ENCODE measurements at places on chromosomes 16 and 17. TPM values are rescaled to one million over a fixed set of nuclear protein-coding genes. Genes with fewer than 3 reads are reported as not detected.

The KRT222 gene
- not detected for total RNA-seq

The CA10 gene
- total RNA-seq: not detected

DNA sequence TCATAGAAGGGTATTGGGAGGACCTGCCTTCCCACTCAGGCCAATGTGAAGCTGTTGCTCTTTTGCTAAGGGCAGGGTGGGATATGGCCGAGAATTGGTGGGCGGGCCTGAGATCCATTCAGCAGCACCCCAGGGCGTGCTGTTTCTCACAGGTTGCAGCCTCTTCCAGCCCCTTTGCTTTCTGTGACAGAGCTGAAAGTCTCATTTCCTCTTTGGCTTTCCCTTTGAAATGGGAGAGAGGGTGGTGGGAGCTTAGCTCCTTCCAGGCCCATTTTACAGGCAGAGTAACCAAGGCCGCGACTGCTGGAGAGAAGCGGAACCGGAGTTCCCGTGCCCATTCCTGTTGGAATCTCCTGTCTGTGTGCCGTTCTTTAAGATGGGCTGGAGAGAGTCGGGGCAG, 183.0 kb downstream of the RAB11FIP4 start:
- H3K4me1 ChIP-seq: peaks cover 7% of the 10 kb centered on the region
- H3K27me3 ChIP-seq: peaks cover 13% of the 10 kb centered on the region

DNA sequence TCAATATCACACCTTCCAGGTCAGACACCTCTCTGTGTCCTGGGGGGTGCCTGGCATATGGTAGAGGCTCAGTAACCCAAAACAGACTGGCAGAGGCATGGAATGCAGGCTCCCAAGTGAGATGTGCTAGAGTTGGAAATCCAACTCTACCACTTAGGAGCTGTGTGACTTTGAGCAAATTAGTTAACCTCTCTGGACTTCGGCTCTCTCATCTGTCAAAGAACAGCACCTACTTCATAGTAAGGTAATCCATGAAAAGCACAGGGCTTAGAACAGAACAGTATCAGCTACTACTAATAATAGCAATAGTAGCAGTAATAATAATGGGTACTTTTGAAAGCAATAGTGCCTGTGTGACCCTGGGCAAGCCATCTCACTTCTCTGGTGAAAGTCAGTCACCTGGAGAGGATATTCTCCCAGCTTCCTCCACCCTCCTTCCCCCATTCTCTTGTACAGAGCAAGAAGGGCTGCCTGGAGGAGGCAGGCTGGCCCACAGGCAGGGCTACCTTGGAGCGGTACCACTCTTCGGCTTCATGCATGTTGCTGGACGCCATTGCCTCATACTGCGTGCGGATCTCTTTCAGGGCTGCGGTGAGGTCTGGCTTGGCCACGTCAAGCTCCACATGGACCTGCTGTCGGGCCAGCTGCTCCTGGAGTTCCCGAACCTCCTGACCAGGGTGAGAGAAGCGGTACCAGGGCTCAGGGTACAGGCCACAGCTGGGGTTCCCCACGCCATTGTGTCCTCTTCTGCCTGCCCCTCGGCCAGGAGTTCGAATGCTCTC, 2.3 kb downstream of the GFAP start:
- no peaks in the 10 kb centered on the region for H3K27me3 ChIP-seq
- H3K36me3 ChIP-seq: no peaks in the 10 kb centered on the region

- peak within 1 kb of the TSS; percentile 69 for H3K27ac ChIP-seq
- H3K4me3 ChIP-seq: peak within 1 kb of the TSS; percentile 72
- DNase-seq: peak; percentile 87
- no peaks in the 10 kb centered on the region for H3K36me3 ChIP-seq
Observed at GRCh38 chr17:4997302-4998026, at the start of the genes INCA1 and KIF1C. TSS of gene INCA1 (minus strand) at chr17:4997522. CDS start at chr17:4994437, 3,085 bp downstream. TSS of gene KIF1C (plus strand) at chr17:4997950. CDS start at chr17:5000247, 2,297 bp downstream.

DNA sequence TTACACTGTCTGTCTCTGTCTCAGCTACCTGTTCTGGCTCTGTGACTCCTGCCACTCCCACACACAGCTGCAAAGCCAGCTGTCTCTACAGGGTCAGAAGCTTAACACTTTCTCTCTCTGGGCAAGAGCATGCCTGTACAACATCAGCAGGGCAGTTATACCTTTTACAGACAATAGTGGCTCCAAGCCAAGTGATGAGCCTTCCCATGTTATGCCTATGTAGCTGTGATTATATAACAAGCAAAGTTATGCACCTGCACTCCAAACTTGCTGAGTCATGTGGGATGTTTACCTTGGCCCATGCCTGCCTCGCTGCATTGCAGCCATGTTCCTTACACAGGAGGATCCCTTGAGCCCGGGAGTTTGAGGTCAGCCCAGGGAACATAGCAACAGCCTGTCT, 31.8 kb upstream of the APPBP2 start:
- no peak for DNase-seq
- H3K36me3 ChIP-seq: no peaks in the 10 kb centered on the region
- H3K27me3 ChIP-seq: no peaks in the 10 kb centered on the region
- peaks cover 6% of the 10 kb centered on the region for H3K4me1 ChIP-seq
- no peak overlapping the region for H3K27ac ChIP-seq

GRCh38 chr17:7515911-7516610, 31.9 kb downstream of the POLR2A start:
- DNase-seq: no peak
- no peaks in the 10 kb centered on the region for H3K27me3 ChIP-seq
- peaks cover 10% of the 10 kb centered on the region for H3K36me3 ChIP-seq
- no peaks in the 10 kb centered on the region for H3K4me1 ChIP-seq

DNA sequence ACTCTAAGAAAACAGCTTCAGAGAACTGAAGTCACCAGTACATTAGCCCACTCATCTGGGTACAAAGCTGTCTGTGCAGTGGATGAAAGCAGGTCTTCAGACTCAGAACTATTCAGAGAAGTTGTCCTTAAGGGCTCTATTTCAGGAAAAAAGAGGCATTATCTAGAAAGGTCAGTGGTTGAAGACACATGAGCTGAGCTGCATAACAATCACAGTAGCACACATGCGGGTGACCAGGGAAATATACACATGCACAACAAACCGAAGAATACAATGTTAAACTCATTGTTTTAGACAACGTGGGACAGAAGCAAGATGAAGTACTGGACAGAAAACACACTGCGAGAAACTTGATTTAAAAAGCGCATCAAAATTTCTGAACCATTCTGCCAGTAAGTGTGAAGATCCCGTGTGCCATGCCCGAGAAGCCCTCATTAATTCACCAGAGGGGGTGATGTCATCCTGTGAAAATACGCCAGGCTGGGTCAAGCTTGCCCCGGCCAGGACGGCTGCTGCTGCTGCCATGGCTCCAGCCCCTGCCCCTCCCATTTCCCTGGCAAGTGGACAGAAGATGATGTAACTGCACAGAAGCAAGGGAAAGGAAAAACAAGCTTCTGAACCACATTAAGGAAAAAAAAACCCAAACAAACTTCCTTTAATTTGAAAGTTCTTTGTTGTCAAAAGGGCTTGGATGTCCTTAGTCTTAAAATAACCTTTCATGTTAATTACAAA, 10.1 kb downstream of the DYNC1LI2 start:
- no peaks in the 10 kb centered on the region for H3K27me3 ChIP-seq
- no peak overlapping the region for H3K4me3 ChIP-seq
- peak; percentile 86 for DNase-seq

- no peaks in the 10 kb centered on the region for H3K36me3 ChIP-seq
- no peaks in the 10 kb centered on the region for H3K27me3 ChIP-seq
- H3K4me3 ChIP-seq: no peak overlapping the region
- H3K27ac ChIP-seq: no peak overlapping the region
- no peaks in the 10 kb centered on the region for H3K4me1 ChIP-seq
Observed at GRCh38 chr16:11949527-11949926, 7.7 kb upstream of the NPIPB2 start.

GRCh38 chr17:15309793-15310192, 31.6 kb downstream of the TEKT3 start:
- H3K36me3 ChIP-seq: no peaks in the 10 kb centered on the region
- H3K4me1 ChIP-seq: 0 out of 2 replicates have a peak, but pooled peaks cover 2% of the 10 kb centered on the region
- no peak overlapping the region for H3K4me3 ChIP-seq
- DNase-seq: no peak

DNA sequence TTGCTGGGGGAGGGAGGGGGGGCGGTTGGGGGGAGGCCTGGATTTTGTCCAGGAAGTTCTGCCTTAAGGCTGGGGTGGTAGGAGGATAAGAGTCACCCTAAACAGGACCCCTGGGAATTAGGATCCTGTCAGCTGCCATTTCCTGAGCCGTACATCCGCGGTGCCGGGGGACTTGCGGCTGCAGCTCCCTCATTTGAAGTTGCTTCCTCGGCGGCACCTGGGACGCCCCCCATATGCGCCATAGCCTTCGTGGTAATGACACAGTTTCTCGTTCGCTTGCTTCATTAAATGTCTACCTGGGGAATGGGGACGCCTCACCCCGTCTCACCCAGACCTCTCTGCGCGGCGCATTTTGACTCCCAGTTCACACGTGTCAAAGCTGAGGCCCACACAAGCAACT, 55.1 kb upstream of the PABPN1L start:
- H3K4me3 ChIP-seq: peak overlapping the region; percentile 25
- H3K36me3 ChIP-seq: no peaks in the 10 kb centered on the region
- H3K27ac ChIP-seq: peak overlapping the region; percentile 50
- H3K4me1 ChIP-seq: peaks cover 46% of the 10 kb centered on the region
- DNase-seq: peak; percentile 69

DNA sequence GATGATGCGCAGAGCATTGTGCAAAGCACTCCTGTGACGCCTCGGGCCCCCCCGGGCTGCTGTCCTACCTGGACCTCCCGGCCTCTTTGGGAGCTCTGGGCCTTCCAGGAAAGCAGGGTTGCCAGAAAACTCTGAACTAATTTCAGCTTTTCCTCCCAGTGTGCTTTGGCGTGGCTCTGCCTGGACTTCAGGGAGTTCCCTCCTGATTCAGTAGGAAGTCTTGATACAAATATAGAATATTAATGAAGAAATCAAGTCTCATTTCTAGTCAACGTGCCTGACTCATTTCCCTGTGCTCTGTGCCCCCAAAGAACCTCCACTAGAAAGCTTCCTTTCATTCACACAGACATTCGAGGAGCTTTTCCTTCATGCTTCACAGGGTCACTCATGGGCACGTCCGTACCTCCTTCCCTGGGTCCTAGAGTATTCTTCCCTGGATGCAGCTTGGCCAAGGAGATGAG, 84.0 kb upstream of the NOL11 start:
- no peak overlapping the region for H3K4me3 ChIP-seq
- DNase-seq: no peak
- H3K36me3 ChIP-seq: no peaks in the 10 kb centered on the region

DNA sequence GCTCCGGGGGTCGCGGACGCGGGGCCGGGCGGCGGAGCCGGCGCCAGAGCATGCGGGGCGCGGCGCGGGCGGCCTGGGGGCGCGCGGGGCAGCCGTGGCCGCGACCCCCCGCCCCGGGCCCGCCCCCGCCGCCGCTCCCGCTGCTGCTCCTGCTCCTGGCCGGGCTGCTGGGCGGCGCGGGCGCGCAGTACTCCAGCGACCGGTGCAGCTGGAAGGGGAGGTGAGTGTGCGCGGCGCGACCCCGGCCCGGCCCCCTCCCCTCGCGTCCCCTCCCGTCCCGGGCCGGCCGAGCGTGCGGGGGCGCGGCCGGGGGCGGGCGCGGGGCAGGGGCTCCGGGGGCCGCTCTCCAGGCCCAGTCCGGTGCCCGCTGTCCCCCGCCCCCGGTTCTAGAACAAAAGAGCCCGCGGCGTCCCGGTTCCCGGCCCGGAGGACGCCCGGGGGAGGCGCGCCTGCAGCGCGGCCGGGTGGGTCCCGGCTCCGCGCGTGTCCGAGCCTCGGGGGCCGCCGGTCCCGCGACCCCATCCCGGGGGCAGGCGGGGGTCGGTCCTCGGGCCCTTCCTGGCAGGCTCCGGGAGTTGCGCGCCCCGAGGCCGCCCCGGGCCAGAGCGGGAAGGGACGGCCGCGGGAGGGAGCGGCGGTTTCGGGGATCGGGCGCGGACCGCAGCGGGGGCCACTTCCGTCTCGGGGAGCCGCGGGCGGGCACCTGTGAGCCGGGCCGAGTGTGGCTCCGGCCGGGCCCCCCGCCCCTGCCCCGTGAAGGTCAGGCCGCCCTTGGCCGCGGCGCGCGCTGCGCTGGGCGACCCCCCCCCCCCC, 563 bp downstream of the METRNL start:
- DNase-seq: no peak
- peak overlapping the region; percentile 91 for H3K4me3 ChIP-seq
- H3K27ac ChIP-seq: no peak overlapping the region
- H3K36me3 ChIP-seq: peaks cover 13% of the 10 kb centered on the region

DNA sequence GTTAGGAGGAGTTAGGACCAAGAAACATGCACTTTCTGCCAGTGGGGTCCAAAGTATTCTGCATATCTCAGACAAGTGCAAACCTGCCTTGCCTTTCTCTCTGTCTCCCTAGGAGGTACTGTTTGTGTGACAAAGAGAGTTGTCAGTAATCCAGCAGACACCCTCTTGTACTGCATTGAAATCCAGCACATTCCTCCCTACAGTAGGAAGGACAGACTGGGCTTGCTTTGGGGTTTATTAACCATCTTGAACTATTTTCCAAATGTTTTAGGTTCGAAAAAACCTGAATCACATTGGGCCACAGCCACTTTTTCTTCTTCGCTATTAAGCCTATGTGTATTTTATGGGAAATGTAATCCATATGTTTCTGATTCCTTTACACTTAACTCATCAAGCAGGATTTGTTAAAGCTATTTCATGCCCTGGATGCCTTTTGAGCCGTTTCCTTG, 204.2 kb upstream of the KCNJ16 start:
- H3K4me3 ChIP-seq: no peak overlapping the region
- H3K27me3 ChIP-seq: no peaks in the 10 kb centered on the region
- no peaks in the 10 kb centered on the region for H3K36me3 ChIP-seq
- DNase-seq: no peak

DNA sequence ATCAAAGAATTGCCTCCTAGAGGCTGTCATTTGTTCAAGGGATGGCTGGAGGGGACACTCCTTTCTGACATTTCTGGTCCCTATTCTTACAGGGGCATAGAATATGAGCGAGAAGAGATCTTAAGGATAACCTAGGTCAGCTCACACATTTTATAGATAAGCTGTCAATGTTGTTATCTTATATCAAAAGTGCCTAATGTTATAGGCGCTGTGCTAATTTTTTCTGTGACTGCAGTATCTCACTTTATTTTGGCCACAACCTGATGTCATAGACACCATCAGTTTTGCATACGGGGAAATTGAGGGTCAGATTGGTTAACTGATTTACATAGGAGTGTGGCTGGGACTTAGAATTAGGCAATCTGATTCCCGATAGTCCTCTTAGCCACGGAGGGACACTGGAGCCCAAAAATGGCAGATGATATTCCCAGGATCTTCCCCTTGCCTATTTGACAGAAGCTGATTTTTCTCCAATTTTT, 1.2 kb downstream of the CPD start:
- H3K4me3 ChIP-seq: peak overlapping the region; percentile 79
- peaks cover 20% of the 10 kb centered on the region for H3K4me1 ChIP-seq
- peak; percentile 34 for DNase-seq
- H3K36me3 ChIP-seq: no peaks in the 10 kb centered on the region
- H3K27me3 ChIP-seq: no peaks in the 10 kb centered on the region
- no peak overlapping the region for H3K27ac ChIP-seq

Data from SJCRH30 (cell line).